Prostate gland (tissue), 2 donors: ENCODE measurements at places on chromosomes 5 and 9. TPM values are rescaled to one million over a fixed set of nuclear protein-coding genes. Genes with fewer than 3 reads are reported as not detected.

GRCh38 chr5:32942225-32942989 is 231.3 kb downstream of the NPR3 start:
- H3K4me1 ChIP-seq, result no peaks in the 10 kb centered on the region
- DNase-seq, result no peak
- H3K27me3 ChIP-seq, result no peaks in the 10 kb centered on the region
- no peak overlapping the region for H3K27ac ChIP-seq
- no peaks in the 10 kb centered on the region for H3K36me3 ChIP-seq
- no peak overlapping the region for H3K4me3 ChIP-seq

DNA sequence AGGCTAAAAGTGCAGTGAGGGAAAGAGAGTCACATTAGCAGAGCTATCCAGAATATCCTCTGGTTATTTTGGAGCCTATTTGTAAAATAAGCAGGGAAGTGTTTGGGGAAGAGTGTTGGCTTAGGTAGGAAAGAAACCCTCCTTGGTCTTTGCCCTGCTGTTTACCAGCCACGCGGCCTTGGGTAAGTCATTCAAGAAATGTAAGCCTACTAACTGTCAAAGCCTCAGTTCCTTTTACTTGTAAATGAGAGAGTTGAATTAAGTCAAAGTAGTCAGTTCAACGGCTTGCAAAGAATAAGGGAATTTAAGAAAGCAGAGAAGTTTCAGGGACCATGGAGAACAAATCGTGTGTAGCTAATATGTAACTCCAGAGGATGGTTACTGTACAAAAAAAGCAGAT is 75.8 kb upstream of the TNC start:
- DNase-seq, result no peak
- H3K27ac ChIP-seq, result no peak overlapping the region
- H3K4me1 ChIP-seq, result no peaks in the 10 kb centered on the region
- no peaks in the 10 kb centered on the region for H3K36me3 ChIP-seq
- no peaks in the 10 kb centered on the region for H3K27me3 ChIP-seq

GRCh38 chr9:131731237-131731636 is 8.6 kb downstream of the RAPGEF1 start:
- peak overlapping the region; percentile 50 for H3K27ac ChIP-seq
- no peaks in the 10 kb centered on the region for H3K36me3 ChIP-seq
- H3K27me3 ChIP-seq, result no peaks in the 10 kb centered on the region
- H3K4me1 ChIP-seq, result peaks cover 6% of the 10 kb centered on the region
- no peak overlapping the region for H3K4me3 ChIP-seq

UNC13B gene
- 140 TPM for total RNA-seq

DNA sequence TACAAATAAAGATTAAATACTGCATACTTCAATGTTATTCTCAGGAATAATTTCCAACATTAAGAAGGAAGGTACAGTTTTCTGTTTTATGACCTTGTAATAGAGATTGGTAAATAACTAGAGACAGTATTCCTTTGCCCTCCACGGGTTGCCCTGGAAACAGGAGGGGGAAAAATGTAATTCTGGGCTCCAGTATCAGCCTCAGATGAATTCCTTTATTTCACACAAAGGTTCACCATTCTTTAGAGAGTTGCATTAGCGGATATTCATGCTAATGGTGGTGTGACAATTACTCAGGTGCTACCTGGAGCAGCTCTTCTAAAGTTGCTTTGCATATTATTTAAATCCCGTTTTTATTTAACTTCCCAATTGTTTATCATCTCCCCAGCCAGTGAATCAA is 42.6 kb downstream of the CETN3 start:
- no peaks in the 10 kb centered on the region for H3K36me3 ChIP-seq
- H3K4me3 ChIP-seq, result no peak overlapping the region
- DNase-seq, result no peak

GRCh38 chr9:114240647-114241558 is 82.0 kb upstream of the ORM1 start:
- H3K4me3 ChIP-seq, result no peak overlapping the region
- DNase-seq, result no peak
- H3K27ac ChIP-seq, result no peak overlapping the region

FAM163B gene
- total RNA-seq, result 0.85 TPM

DNA sequence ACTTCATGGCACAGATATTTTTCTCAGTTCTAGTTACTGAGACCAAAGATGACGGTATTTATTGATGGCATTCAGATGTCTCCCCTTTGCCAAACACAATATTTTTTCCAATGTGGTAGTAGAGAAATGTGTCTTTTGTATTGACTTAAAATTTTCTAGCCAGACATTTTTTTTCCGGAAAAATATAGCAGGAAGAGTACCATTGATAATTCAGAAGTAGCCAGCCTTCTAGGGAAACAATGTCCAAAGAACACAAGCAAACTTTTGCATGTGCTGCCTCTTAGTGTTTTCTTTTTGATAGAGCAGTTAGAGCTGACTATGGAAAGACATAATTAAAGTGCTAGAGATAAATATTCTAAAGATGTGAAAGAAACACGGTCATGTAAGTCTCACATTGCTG is 231.4 kb downstream of the MARCHF11 start:
- no peaks in the 10 kb centered on the region for H3K36me3 ChIP-seq
- no peaks in the 10 kb centered on the region for H3K27me3 ChIP-seq
- no peaks in the 10 kb centered on the region for H3K4me1 ChIP-seq
- no peak overlapping the region for H3K27ac ChIP-seq

- H3K4me1 ChIP-seq, result no peaks in the 10 kb centered on the region
- no peak overlapping the region for H3K27ac ChIP-seq
- no peaks in the 10 kb centered on the region for H3K36me3 ChIP-seq
- no peak overlapping the region for H3K4me3 ChIP-seq
- no peaks in the 10 kb centered on the region for H3K27me3 ChIP-seq
Measured at GRCh38 chr9:138077898-138078540, 200.4 kb downstream of the CACNA1B start.

WNT8A gene
- 1.1 TPM for total RNA-seq

DNA sequence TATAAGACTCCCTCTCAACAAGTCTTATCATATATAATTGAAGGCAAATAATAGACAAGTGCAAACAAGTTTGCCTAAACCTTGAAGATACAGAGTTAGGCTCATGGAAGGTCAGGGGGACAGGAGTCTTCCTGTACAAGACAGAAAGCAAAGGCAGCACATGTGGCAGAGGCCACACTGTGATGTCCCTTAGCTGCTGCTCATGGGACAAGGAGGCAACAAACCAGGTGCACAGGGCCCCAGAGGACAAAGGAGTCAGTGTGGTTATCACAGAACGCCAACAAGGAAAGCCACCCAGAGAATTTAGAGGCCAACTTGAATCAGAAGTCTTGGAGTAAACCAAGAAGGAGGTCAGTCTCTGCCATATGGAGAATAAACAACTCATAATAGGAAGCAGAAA is 444.8 kb downstream of the SPOCK1 start:
- H3K36me3 ChIP-seq, result no peaks in the 10 kb centered on the region
- H3K4me1 ChIP-seq, result no peaks in the 10 kb centered on the region
- no peak overlapping the region for H3K27ac ChIP-seq
- H3K27me3 ChIP-seq, result no peaks in the 10 kb centered on the region
- DNase-seq, result no peak

ADAMTSL1 gene
- total RNA-seq, result 18.1 TPM

PLCXD3 gene
- total RNA-seq, result 1.1 TPM

CDX1 gene
- not detected for total RNA-seq

DNA sequence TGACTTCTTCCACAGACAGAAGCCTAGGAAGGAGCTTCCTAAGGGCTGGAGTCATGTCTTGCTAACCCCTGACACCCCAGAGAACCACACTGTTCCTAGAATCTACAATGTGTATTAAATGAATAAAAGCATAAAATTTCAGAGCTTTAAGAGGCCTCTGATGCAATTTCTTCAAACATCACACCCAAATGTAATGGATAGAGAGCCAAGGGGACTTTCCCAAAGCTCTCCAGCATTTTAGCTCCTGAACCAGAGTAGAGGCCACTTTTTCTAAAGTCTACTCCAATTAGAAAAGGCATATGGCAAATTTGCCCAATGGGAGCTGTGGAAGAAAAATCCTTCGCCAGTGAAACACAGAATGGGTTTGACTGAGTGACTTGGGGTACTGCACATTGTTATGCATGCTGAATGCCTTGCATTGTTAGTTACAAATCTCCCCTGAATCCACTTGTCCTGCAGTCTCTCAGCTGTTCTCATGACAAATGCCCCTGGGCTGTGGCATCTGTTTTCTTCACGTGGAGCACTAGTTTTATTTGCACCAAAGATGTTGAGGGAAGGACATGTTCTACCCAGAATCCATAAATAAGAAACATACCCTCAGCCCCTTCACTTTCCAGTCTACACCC is 334.0 kb downstream of the ASTN2 start:
- H3K27me3 ChIP-seq, result no peaks in the 10 kb centered on the region
- H3K27ac ChIP-seq, result no peak overlapping the region
- DNase-seq, result no peak
- H3K36me3 ChIP-seq, result no peaks in the 10 kb centered on the region
- no peak overlapping the region for H3K4me3 ChIP-seq

DNA sequence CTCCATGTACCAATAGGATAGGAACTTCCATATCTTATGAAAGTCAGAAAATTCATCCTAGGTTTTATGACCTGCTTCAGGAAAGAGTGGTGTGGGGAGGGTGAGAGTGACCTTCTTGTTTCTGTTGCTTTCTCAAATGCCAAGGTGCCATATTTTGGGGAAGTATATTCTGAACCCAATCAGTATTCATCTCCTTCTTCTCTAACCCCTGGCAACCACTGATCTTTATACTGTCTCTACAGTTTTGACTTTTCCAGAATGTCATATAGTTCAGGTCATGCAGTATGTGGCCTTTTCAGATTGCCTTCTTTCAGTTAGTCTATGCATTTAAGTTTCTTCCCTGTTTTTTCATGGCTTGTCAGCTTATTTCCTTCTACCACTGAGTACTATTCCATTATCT is 321.4 kb upstream of the SEMA6A start:
- H3K36me3 ChIP-seq, result no peaks in the 10 kb centered on the region
- no peak for DNase-seq
- H3K27ac ChIP-seq, result no peak overlapping the region
- no peaks in the 10 kb centered on the region for H3K27me3 ChIP-seq
- H3K4me3 ChIP-seq, result no peak overlapping the region

GRCh38 chr9:130833031-130833990 is 1.7 kb upstream of the ABL1 start:
- DNase-seq, result peak; percentile 47
- no peak overlapping the region for H3K4me3 ChIP-seq
- peak overlapping the region; percentile 83 for H3K27ac ChIP-seq
- H3K4me1 ChIP-seq, result peaks cover 5% of the 10 kb centered on the region
- H3K27me3 ChIP-seq, result no peaks in the 10 kb centered on the region
- no peaks in the 10 kb centered on the region for H3K36me3 ChIP-seq

DNA sequence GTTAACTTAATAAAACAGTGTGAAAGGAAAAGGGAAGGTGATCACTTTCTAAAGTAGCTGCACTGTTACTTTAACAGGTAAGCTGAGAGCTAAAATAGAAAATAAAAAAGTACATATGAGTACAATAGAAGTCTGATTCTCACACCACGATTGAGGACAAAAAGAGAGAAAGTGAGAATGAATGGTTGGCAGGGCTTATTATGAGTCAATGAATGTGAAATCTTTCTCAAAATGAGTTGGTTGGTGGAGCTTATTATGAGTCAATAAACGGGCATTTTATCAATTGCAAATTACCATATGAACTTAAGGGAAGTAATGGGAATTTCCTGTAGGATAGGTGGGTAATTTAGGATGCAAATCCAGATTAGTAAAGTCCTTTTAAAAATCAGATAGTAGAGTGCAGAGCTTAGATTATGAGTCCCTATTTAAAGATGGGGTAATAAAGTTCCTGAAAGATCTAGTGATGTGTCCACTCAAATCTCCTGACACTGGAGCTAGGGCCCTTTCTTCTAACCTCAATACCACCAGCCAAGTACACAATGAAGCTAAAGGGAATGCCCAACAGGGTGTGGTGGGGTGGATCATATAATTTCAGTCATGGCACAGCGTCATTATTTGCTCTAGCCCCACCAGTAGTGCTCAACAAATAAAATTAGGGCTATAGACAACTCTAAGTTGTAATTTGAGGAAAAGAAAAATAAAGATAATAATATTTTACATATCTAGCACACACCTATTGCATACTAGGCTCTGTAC is 21.1 kb upstream of the TLR4 start:
- H3K27ac ChIP-seq, result no peak overlapping the region
- no peaks in the 10 kb centered on the region for H3K36me3 ChIP-seq
- no peaks in the 10 kb centered on the region for H3K27me3 ChIP-seq
- H3K4me1 ChIP-seq, result no peaks in the 10 kb centered on the region
- DNase-seq, result no peak

DNA sequence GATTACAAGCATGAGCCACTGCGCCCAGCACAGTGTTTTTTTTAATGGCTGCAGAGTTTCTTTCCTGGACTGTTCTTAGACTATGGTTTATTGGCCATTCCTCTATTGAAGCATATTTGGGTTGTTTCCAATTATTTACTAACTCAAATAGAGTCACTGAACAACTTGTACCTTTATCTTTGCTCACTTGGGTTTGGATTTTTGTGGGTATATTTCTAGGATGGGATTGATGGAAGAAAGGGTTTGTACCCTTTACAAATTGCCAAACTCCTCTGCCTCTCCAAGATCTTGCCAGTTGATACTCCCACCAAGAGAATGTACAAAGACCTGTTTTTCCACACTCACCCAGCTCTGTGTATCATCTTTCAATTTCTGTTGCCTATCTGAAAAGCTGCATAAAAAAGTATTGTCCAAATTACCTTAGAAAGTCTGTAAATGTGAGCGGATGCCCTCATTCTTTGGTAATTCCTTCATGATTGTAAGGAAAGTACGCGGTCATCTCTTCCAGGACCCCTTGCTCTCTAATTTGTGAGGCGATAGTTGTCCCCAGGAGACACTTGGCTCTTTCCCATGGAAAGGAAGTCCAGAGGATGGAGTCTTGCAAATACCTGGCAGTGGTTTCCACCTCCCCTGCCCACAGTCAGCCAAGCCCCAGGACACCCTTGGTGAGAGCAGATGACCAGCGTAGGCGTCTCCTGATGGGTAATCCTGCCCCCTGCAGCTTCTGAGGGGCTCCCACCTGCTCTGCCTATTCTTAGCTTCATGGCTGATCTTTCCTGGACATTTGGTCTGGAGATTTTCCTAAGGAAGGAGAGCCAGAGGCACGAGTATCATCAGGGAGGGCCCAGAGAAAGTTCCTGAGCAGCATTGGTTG is 33.0 kb downstream of the ARHGEF37 start:
- no peaks in the 10 kb centered on the region for H3K27me3 ChIP-seq

GRCh38 chr5:66151030-66151429 is 6.9 kb downstream of the SREK1 start:
- DNase-seq, result no peak
- H3K4me1 ChIP-seq, result no peaks in the 10 kb centered on the region
- no peak overlapping the region for H3K27ac ChIP-seq
- no peak overlapping the region for H3K4me3 ChIP-seq
- no peaks in the 10 kb centered on the region for H3K36me3 ChIP-seq
- H3K27me3 ChIP-seq, result no peaks in the 10 kb centered on the region
